ENCODE measurements at places on chromosomes 5 and 9.

GRCh38 chr5:14213253-14213652, 70.1 kb downstream of the TRIO start:
- no peak for DNase-seq

- DNase-seq, result no peak
Measured at GRCh38 chr5:111967463-111967862, 210.5 kb upstream of the NREP start.

GRCh38 chr5:138109463-138110265, 25.8 kb downstream of the WNT8A start:
- DNase-seq, result no peak

GRCh38 chr5:39352951-39353350, 11.3 kb downstream of the C9 start:
- no peak for DNase-seq

GRCh38 chr9:3823842-3824475, 298.2 kb upstream of the RFX3 start:
- no peak for DNase-seq

GRCh38 chr9:3479514-3480352, 46.1 kb downstream of the RFX3 start:
- no peak for DNase-seq

GRCh38 chr9:123063177-123063598, 29.7 kb downstream of the GPR21 start:
- no peak for DNase-seq

DNA sequence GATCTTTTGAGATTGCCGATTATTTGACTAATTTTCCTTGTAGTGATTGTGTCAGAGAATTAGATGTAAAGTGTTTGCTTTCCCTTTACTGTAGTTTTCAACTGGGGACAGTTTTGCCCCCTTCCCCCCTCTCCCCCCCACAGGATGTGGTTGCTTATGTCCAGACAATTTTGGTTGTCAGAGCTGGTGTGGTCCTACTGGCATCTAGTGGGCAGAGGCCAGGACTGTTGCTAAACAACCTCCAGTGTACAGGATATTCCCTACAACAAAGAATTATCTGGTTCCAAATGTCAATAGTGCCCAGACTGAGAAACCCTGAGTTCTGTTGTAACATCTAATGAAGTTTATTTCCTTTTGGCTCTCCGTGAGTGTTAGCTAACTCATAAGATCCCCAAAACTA, 20.0 kb downstream of the TMEFF1 start:
- DNase-seq, result no peak

DNA sequence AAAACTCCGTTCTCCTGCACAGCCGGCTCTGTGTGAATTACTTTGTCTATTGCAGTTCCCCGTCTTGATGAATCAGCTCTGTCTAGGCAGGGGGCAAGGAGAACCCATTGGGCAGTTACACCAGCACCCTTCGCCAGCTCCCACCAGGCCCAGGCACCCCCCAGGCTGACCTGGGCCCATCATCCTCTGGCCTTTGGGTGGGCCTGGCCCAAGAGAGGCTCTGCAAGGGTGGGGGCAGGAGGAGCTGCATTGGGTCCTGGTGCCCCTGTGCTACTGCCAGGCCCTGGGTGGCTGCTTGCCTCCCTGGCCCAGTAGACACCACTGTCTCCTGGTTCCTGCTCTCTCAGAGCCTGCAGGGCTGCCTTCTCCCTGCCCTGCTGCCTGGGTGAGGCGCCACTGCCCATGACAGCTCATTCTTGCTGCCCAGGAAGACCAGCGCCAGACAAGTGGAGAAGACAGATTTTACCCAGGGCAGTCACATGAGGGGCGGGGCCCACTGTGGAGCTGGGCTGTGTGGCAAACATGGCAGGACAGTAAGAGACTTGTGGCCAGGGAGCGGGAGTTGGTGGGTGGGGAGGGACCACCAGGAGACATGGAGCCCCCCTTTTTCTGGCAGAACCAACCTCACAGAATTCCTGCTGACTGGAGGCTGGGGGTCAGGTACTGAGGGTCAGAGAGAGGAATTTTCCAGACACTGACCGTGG, 67.2 kb downstream of the MRPL36 start:
- no peak for DNase-seq

DNA sequence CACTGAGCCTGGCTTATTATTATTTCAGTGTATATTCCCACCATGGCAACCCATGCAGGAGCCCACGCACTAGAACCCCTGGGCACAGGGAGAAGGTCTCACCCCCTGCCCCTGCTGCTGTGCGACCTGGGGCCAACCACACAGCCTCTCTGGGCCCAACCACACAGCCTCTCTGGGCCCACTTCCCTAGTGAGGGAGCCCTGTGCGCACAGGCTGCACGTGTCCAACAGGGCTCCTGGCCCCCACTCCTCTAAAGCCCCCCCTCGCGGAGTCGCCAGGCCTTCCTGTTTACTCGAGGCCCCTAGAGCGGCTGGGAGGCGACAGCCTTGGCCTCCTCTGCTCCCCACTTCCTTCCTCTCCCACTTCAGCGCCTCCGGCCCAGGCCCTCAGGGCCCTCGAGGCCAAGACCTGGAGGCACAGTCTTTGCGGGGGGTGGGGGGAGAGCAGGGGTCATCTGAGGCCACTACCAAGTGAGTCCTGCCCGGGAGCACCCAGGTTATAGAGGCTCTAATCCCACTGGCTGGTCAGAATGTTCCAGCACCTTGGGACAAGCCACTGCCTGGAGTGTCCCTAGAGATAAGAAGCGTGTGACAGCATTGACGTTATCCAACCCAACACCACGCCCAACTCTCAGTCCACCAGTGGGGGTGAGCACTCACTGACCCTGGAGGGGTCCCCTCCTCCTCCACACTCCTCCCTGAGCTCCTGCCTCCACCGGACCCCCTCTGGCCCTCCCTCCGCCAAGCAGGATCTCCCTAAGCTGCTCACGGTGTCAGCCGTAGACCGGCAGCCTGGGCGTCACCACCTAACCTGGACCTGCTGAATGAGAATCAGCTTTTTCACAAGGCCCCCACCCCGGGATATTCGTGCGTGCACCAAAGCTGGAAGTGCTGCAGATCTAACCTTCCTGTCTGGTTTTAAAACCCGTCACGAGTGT, 7.9 kb upstream of the ENG start:
- DNase-seq, result peak; percentile 64

DNA sequence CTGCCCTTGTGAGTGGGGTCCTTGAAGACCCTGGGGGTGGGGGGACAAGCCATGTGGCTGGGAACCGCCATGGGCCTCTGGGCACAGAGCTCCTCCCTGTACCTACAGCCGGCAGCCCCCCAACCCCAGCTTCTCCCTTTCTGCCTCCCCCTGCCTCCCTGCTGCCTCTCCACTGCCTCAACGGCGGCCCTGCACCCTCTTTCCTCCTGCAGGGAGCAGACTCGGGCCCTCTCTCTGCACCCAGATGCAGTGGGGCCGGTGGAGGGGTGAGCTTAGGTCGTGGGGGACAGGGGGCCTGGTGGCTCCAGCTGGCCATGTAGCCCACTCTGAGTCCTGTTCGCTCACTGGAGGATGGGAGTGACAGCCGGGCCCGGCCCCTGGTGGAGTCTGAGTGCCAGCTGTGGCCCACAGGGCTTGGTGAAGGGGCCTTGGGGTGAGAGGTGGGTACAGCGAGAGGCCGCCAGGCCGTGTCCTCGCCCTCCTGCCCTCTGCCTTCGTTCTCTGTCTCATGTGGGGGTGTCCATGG, 139.3 kb upstream of the COL5A1 start:
- no peak for DNase-seq

- DNase-seq, result no peak
Measured at GRCh38 chr9:110971705-110972104, 66.6 kb downstream of the LPAR1 start.

DNA sequence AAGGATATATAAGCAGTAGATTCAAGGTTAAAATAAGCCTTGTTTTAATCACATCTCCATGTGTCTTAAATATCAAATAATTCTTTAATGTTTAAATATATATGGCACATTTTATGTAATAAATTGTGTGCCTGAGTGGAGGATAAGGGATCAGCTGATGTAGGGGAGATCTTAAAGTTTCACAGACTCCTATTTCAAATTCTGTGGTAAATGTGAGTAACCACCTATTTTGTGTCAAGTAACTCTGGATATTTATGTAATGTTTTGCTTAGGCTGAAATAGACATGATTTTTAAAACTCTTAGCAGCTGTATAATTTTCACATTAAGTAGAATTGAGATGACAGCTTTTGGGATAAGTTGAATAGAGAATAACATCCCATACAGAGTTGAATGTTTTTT, 41.3 kb upstream of the ITGA2 start:
- no peak for DNase-seq

- no peak for DNase-seq
Measured at GRCh38 chr5:67208403-67208802, 11.8 kb upstream of the CD180 start.

- no peak for DNase-seq
Measured at GRCh38 chr5:5221724-5222123, 81.6 kb downstream of the ADAMTS16 start.

DNA sequence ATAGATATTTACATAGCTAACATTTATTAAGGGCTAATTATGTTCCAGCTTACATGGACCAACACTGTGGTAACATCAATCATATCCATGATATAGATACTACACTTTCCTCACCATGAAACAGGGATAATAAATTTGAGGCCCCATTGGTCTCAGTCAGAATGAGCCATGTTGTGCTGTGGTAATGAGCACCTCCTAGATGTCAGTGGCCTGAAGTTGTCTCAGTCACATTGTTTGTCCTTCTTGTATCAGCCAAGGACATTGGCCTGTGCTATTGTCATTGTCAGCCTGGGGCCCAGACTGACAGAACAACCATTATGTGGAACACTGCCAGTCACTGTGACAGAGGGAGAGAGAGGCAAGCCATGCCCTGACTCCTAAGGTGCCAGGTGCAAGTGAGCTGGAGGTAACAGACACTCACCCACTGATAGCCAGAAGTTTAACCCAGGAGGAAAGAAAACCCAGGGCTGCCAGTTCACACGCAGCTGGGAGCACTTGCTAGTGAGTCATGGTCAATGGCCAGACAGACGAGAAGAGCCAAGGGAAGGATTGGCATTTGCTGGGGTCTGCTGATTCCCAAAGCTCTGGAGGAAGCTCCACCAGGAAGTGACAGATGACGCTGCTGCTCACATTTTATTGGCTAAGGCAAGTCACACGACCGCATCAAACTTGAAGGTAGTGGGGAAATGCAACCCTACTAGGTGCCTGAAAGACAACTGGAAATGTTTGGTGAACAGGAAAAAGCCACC, 224.2 kb downstream of the MELK start:
- no peak for DNase-seq

GRCh38 chr9:136196404-136197083, 8.4 kb downstream of the LHX3 start:
- DNase-seq, result peak; percentile 25

GRCh38 chr9:71937070-71937625, 25.7 kb downstream of the C9orf85 start:
- DNase-seq, result no peak

DNA sequence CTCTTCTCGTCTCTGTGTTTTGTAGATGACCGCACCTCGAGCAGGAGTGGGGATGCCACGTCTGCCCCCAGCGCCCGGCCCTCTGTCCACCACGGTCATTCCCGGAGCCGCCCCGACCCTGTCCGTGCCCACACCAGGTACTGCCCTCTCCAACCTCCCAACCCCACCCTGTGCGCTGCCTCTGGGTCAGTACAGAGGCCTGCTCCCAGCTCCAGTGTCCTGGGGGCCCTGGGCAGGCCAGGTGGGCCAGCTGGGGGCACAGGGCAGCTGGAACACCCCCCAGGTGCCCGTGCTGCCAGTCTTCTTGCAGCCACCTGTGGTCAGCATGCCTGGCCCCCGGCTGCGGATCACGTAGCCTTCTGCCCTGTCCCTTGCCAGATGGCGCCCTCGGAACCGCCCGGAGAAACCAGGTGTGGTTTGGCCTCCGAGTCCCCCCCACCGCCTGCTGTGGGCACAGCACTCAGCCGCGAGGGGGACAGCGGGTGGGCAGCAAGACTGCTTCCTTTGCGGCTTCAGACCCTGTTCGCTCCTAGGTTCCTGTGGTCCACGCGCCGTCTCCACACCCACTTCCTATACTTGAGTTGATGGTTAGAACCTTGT, 133.7 kb downstream of the WNK2 start:
- no peak for DNase-seq

DNA sequence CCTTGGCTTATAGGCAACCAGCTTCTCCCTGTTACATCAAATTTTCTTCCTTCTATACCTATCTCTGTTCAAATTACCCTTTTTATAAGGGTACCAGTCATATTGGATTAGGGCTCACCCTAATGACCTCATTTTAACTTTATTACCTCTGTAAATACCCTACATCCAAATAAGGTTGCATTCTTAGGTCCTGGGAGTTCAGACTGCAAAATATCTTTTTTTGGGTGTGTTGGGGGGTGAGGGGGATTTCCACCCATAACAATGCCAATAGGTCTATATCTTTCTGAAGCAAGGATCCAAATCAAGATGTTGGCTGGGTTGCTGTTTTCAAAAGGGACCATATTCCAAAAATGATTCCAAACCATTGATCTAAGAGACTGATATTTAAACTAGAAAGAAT, 141.7 kb downstream of the XRCC4 start:
- no peak for DNase-seq

GRCh38 chr5:72468606-72469005, 38.6 kb downstream of the ZNF366 start:
- DNase-seq, result no peak

- no peak for DNase-seq
Measured at GRCh38 chr5:38734353-38734752, 111.5 kb upstream of the OSMR start.

DNA sequence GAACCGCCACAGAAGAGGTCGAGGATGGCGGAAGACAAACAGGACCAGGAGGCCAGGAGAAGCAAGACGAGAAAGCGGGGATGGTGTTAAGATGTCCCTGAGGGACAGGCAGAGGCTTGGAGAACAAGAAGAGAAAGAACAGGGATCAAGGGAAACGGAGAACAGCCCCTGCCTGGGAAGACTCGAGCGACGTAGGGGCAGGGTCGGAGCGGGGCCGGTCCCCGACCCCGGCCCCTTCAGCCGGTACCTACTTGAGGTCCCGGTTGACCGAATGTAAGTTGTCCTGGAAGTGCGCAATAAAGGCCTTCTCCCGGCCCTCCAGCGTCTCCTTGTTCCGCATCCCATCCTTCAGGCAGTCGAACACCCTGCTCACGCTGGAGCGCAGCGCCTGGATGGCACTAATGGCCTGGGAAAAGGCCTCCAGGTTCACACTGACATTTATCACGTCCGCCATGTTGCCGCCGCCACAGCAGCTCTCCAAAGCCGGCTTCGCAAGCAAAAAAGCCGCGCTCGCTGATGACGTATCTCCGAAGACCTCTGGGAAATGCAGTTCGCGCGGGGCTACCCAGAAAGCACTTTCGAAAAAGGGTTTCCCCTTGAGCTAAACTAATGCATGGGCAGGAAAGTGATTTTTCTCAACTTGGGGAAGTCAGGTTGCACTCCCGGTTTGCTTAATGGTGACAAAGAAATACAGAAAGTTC, at the start of gene MED27:
TSS of gene MED27 (minus strand) at position 477 of the 701 bp plus-strand sequence. CDS start at position 454, 23 bp downstream.
- DNase-seq, result peak; percentile 98
